Activated CD4-positive, alpha-beta T cell treated with anti-CD3 and anti-CD28 coated beads, Interleukin-2, amount 10 ng/mL, durations not matched to agents 7 days and 5 days (primary cell): ENCODE measurements at places on chromosomes 3 and 15. TPM values are rescaled to one million over a fixed set of nuclear protein-coding genes. Genes with fewer than 3 reads are reported as not detected.

DNA sequence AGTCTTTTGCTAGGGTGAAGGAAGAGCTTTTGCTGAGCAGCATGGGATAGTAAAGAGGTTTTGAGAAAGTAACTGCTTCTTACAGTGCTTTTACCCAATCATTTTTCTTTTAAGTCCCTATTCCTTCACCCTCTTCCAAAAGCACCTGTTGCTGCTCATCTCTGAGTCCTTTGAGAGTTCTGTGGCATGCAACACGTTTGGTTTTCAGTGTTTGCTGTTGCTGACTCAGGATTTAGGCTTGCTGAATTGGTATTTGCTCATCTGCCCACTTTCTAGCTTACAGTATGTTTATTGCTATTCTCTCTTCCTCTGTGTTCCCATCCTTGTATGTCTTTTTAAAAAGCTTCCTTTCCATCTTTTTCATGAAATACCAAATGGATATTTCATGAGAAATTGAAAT is 55.9 kb upstream of the THRB start:
- DNase-seq = no peak

Gene KLHL6
- 41.2 TPM for total RNA-seq

Gene GHSR
- total RNA-seq = not detected

GRCh38 chr3:143147707-143148106 is 28.1 kb downstream of the CHST2 start:
- no peak for DNase-seq

Gene CHST14
- total RNA-seq = 14.3 TPM

- DNase-seq = no peak
These were observed 5.2 kb downstream of the TLE3 start for GRCh38 chr15:70092464-70093027.

Gene ETV5
- total RNA-seq = 0.48 TPM

Gene TEX55
- not detected for total RNA-seq

Gene MINDY2
- total RNA-seq = 17.5 TPM

GRCh38 chr3:9124730-9125129 is 124.7 kb downstream of the SRGAP3 start:
- DNase-seq = no peak
